LHCN-M2 (cell line): ENCODE measurements at places on chromosomes 1 and 21.
A peak's percentile ranks its signal among the peaks of the same experiment; 100 is the strongest.

DNA sequence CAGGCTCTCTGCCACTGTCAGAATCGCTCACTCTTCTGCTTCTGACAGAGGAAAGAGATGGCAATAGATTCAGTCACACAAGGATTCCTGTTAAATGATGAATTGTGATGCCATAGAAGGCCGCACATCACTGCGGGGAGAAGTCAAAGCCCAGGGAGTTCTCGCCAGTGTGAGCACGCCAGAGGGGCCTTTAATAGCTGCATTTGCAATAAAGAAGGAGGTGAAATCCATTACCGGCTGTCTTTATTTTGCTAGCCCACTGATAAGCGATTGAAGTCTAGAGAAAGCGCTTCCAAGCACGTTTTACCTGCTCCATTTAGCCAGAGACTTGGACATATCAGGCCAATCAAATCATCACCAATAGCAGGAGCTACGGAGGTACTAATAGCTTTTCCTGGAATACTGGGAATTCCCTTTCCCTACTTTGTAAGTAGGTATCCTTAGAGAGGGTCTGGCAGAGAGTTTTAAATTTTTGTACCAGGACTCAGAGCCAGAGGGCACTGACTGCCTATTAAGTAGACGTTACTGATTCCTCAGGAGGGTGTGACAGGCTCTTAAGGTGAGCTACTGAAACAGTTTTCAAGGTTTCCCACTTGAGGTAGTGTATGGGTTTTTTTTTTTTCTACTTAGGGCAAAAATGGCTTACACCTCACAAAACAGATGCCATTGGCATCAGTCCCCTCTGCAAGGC, 10.2 kb upstream of the TARBP1 start:
- no peak for DNase-seq

GRCh38 chr1:19973616-19974015, 5.8 kb downstream of the PLA2G2A start:
- DNase-seq = no peak

GRCh38 chr21:16378525-16378924, 648.7 kb downstream of the USP25 start:
- DNase-seq = no peak

GRCh38 chr1:85992791-85993190, 163.8 kb downstream of the COL24A1 start:
- peak; percentile 55 for DNase-seq

- no peak for DNase-seq
These were observed 47.7 kb upstream of the GPR37L1 start for GRCh38 chr1:202074985-202075384.

- peak; percentile 46 for DNase-seq
These were observed 172.7 kb upstream of the ZP4 start for GRCh38 chr1:238063454-238063853.

- DNase-seq = no peak
These were observed 83.4 kb upstream of the FMN2 start for GRCh38 chr1:240008298-240008697.

- DNase-seq = peak; percentile 77
These were observed 306.4 kb downstream of the DUSP10 start for GRCh38 chr1:221435504-221435904.

- DNase-seq = no peak
These were observed 166.8 kb upstream of the RUNX1 start for GRCh38 chr21:35215870-35216269.

GRCh38 chr21:34986561-34987500, 62.3 kb downstream of the RUNX1 start:
- peak; percentile 87 for DNase-seq

GRCh38 chr21:44724926-44725325, 13.6 kb upstream of the TSPEAR start:
- DNase-seq = no peak

GRCh38 chr1:81225789-81226602, 574.7 kb upstream of the ADGRL2 start:
- DNase-seq = no peak

DNA sequence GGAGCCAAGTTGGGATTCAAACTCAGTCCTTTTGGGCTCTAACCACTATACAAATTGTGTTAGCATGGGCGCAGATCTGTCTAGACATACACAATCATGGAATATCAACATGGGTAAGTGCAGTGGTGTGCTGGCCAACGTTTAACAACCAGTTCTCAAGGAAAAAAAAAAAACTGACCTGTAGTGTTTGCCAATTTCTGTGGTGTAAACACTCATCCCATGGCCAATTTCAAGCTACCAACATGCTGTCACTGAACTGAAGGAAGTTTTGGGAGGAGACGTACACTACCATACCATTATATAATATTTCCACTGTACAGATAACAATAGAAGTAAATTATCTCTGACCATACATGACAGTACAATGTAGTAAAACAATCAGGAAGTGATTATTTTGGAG, 3.2 kb downstream of the TCEA3 start:
- no peak for DNase-seq

DNA sequence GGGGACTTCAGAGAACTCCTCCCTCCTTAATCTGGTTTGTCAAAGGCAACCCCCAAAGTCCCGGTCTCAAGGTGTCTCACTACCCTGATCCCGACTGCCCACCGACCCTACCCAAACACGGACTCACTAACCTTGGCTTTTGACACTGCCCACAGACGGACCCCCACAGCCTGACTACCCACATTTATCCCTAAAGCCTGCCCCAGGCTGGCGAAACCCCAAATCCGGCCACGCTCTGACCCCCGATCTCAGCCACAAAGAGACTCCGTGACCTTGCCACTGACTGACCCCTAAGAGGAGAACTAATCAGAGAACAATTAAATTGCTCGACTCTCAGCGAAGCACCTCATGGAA, 5.2 kb downstream of the ID3 start:
- DNase-seq = no peak

DNA sequence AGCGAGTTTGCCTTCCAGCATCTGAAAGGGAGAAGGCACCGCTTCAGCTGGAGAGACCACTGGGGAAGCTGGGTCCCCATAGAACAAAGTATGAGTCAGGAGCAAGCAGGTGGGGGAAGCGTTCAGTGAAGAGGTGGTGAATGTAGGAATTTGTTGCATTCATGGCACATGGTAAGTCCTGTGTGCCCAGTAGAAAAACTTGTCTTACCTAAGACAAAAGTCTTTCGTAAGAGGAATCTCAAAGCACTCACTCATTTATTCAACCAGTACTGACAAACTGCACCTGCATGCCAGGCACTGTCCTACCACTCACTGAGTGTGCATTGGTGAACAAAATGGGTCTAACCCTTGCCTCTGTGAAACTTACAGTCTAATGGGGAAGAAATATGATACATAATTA, 9.2 kb upstream of the ERRFI1 start:
- peak; percentile 8 for DNase-seq

DNA sequence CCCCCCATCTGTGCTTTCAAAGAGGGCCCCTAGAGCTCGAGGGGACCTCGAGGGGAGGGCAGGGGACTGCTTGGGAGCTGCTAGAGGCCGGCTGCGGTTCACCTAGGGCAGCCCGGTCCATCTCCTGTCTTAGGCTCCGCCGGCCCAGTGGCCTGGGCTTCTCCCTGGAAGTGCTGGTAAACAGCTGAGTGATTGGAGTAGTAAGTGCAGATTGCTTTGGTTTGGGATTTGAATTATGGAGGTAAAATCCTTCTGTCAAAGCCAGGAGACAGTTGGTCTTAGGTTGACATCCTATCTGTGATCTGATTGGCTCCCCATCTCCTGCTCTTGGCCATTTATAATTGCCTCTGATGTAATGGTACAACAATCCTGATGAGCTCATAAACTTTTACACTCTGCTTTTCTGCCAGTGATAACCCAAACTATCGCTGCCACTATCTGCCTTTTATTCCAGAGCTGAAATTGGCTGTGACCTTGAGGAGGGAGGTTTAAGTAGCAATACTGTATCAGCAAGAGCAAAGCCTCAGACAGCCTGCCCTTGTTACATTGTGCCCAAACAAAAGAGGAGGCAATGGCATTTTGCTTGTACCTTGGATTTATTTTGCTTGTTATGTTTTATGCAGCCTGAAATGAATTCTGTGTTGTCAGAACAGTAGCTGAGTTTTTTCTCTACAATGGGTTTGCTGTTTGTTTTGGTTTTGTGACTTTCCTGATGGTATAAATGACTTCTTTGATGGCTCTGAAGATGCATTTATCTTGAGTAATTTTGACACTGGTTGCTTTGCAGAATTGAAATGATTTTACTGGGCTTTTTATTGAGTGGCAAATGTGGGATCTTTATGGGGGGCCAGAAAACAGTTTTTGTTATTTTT, 2.4 kb downstream of the ARID1A start:
- DNase-seq = peak; percentile 95

- DNase-seq = peak; percentile 66
These were observed 23.5 kb upstream of the COL6A1 start for GRCh38 chr21:45957981-45958600.

GRCh38 chr21:17660862-17661261, 48.2 kb upstream of the BTG3 start:
- DNase-seq = no peak

DNA sequence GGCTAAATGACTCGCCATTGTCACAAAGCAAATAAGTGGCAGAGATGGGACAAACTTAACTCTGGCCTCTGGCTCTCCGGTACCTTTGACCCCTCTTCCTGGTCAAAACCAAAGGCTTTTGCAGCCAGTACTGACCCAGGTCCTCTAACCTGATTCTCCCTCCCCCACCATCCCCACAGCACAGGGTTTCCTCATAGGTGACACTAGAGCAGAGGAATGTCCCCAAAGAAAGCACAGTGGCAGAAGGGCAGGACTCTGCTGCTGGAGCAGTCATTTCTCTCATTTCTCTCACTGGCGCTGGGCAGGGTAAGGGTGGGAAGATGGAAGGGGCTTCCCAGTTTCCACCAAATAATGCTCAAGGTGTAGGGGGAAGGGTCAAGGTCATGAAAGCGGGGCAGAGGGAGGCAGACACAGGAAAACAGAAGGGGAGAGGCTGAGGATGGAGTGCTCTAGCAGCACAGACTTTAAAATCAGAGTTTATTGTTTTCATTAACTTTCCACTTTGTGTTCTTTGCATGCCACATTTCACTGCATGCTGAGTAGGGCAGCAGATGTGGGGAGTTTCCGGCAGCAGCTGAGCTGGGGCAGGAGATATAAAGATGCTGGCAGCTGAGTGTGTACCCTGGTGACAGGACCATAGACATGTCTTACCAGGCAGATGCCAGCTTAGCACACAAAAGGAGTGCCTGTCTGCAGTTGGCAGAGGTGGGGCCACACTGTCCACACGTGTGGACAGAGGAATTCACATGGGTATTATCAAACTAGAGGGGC, 80.5 kb downstream of the FAM78B start:
- no peak for DNase-seq
